ENCODE measurements at places on chromosomes 5 and 9.

DNA sequence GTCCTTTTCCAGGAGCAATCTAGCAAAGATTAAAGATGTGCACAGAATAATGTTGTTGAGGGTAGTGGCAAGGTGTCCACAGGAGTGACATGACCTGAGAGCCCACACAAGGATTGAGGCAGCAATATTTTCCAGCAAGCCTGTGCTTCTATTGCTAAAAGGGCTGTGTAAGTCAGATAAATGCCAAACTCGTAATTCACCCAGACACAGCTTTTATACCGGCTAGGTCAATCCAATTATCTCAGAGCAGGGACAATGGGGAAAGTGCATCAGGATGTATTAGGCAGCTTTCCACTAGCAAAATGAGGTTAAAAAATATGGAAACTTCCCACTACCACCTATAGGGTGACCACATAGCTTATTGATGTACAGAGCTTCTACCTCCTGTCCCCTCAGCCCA lies 34.8 kb upstream of the RAB3C start:
- DNase-seq: no peak

DNA sequence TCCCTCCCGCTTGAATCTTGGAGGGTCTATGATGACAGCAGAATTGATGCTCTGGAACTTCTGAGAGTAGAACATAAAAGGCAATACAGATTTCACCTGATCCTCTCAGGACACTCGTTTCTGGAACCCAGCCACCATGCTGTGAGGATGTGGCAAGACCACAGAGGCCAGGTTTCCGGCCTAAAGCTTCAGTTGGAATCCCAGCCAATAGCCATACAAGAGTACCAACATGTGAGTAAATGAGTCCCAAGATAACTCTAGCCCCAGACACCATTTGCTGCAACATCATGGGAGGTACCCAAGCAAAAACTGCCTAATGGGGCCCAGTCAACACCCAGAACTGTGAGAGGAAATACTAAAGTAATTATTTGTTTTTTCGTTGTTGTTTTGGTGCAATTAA lies 65.7 kb upstream of the MARCHF11 start:
- DNase-seq: no peak

- no peak for DNase-seq
These were observed 470.2 kb upstream of the CHD1 start for GRCh38 chr5:99398976-99399375.

- DNase-seq: no peak
These were observed 8.7 kb upstream of the SPOUT1 start for GRCh38 chr9:128838338-128838737.

GRCh38 chr9:121748074-121748473 lies 96.6 kb downstream of the DAB2IP start:
- no peak for DNase-seq

GRCh38 chr5:3429962-3430361 lies 165.7 kb upstream of the IRX1 start:
- DNase-seq: no peak

- DNase-seq: no peak
These were observed 64.1 kb downstream of the PJA2 start for GRCh38 chr5:109345699-109346098.

GRCh38 chr5:80192507-80193241 lies 63.2 kb downstream of the SERINC5 start:
- DNase-seq: no peak

- no peak for DNase-seq
These were observed 8.9 kb downstream of the CTNNA1 start for GRCh38 chr5:138762110-138762509.

- DNase-seq: no peak
These were observed 110.0 kb downstream of the SLC28A3 start for GRCh38 chr9:84230355-84231145.

GRCh38 chr5:14223372-14223771 lies 80.2 kb downstream of the TRIO start:
- DNase-seq: no peak

DNA sequence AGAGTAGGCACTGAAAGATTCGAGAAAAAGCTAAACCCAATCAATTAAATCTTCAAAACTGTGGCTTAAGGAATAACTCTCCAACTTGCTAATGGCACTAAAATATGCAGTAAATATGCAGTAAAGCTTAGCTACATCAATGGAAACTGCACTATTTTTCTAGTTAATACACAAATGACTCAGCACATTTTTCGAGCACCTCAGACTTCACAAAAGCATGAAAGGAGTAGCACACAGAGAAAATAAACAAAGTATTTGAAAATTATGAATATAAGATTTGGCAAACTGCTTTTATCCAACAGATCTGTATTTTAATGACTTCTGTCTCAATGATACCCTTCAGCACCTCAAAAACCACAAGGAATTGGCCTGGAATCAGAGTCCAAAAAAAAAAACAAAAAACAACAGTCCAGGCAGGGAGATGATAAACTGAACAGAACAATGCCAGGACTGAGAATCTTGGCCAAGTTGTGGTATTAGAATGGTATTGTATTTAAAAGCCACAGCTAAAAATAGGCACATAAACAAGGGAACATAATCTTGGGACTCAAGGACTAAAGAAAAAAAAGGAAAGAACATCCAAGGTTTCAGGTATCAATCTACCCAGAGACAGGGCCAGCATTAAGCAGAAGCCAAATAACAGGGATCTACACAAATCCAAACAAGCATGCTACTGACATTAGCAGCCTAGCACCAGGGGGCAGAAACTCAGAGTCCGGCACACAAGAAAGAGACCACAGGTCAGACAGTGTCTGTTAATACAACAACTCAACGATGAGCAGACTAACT lies 21.4 kb downstream of the TMEM245 start:
- no peak for DNase-seq

DNA sequence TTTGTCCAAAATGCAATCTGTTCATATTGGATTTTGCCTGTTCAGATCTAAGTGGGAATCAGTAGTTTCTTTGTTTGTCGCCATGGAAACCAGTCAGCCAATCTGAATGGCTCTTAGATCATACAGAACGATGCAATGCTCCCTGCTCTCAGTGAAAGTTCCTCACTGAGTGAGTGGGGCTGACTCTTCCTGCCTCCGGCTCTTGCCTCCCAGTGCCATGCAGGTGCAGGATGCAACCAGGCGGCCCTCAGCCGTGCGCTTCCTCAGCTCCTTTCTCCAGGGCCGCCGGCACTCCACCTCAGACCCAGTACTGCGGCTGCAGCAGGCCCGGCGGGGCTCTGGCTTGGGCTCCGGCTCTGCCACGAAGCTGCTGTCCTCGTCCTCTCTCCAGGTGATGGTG lies at the start of gene PTPDC1:
Gene PTPDC1, plus strand, starts transcription at position 151 of the 400 bp plus-strand sequence. Its CDS starts 67 bp downstream, at position 218.
- no peak for DNase-seq

GRCh38 chr5:134226441-134227192 lies 744 bp upstream of the PPP2CA start:
- no peak for DNase-seq

DNA sequence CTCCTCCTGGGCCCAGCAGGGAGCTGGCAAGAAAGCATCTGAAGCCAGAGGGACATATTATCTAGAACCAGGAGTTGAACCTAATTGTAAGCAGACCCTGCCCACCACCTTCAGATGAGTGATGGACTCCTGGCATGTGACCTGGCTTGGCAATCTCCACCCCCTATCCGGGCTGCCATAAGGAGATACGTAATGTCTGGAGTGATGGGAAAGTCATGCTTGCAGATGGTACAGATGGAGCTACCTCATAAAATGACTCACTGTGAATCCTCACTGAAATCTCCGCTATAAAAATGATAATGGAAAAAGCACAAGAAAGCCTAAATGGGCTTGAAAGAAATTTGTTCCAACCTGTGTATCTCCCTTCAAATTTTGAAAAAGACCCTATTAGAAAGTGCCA lies 157.5 kb downstream of the DMRT2 start:
- DNase-seq: no peak

GRCh38 chr5:168916852-168917251 lies 337.7 kb upstream of the PANK3 start:
- DNase-seq: no peak

DNA sequence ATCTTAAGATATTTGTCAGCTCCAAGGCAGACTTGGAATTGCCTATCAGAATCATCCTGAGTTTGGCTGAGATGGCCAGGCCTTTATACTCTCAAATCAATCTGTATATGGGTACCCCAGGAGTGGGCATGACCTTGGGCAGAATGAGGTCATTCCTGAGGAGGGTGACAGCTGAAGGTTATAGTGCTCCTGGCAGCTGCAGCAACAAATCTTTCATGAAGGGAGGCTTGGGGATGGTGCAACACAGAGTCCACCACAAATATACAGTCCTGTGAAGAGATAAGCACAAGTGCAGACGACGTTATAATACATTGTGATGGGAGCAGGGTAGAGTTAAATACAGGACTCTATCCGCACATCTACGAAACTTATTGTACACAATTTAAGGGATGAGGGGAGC lies 21.1 kb upstream of the TRIO start:
- no peak for DNase-seq

DNA sequence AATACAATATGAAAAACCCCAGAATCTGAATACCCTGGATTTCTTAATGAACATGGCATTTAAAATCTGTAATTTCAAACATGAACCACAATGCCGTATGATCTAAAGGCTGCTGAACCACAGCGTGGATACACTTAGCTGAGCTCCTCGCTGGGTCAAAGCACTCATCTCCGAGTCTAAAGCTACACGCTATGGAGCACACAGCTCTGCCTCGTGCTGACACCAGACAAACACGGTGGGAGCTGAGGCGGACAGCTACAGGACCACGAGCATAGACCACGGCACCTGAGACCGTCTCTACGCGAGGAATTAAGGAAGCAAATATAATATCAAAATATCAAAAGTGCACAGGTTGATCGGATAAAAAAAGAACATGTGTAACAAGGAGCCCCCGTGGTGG lies 42.8 kb upstream of the IPPK start:
- no peak for DNase-seq

DNA sequence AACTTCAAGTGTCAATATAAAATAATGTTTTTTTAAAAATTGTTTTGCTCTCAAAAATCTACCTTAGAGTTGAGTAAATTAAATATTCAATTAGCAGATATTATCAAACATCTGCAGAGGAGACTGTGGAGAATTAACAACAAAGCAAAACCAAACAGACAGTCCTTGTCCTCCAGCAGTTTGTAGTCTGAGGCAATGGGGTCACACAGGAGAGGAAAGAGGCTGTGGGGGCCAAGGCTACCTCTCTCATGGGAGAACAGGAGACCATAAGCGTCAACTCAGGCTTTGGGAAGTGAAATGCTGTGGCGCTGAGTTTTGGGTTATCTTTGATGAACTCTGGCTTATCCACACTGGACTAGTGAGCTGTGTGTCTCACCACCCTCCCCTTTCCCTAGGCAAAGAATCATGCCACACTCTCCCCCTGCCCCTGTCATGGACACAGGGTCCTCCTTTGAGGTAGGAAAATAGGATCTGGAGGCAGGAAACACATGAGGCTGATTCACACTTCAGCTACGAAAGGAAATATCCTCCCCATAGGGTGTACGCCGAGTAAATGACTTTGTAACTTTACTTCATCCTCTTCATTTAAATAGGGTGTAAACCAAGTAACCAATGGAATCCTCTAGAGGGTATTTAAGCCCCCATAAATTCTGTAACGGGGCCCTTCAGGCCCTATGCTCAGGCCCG lies 152.7 kb downstream of the FSTL4 start:
- DNase-seq: no peak

DNA sequence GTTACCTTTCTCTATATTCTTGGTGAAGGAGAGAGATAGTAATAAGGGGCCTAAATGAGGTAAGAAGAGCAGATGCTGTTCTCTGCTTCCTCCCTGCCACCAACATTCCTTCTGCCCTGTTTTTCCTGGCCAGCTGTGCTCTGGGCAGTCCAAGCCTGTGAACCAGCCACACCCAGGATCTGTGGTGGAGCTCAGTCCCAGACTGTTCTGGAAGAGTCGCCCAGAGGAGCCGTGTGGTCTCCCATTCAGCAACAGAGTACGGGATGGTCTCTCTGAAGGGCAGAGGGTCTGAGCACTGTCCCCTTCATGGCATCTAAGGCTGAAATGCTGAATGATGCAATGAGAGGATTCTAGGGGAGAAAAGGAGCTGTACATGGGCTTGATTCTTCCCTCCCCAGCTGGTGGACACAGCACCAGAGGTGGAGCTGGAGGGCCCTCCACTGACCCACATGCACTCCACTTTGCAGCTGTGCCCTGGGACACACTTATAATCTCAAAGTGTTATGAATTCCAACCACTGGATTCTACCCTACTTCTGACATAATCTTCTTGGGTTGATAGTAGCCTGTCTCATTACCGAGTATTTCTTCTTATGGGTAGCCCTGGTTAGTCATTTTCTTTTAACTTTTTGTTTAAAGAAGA lies 70.8 kb upstream of the RPS23 start:
- DNase-seq: no peak

GRCh38 chr9:96618209-96619123 lies 1.2 kb downstream of the CDC14B start:
- DNase-seq: no peak

GRCh38 chr5:24899180-24899579 lies 254.4 kb upstream of the CDH10 start:
- no peak for DNase-seq

DNA sequence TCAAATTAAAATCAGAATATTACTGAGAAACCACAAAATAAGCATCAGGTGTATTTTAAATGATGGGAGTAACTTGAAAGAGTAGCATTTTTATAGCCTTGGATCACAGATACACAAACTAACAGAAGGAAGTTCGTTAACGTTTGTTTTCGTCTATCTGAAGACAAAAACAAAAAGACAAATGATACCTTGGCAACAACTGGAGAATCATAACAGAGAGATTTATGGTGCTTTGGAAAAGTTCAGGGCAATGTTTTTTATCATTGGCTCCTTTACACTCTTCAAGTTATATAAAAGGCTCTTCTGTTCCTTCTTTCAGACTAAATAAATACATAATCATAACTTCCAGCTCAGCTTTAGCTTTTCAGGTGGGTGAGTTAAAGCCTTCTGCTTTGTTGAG lies 128.1 kb upstream of the VLDLR start:
- no peak for DNase-seq
